ENCODE measurements at places on chromosomes 7 and 10. TPM values are rescaled to one million over a fixed set of nuclear protein-coding genes. Genes with fewer than 3 reads are reported as not detected.

GRCh38 chr7:105256761-105257231, 131.9 kb downstream of the SRPK2 start:
- no peak overlapping the region for H3K27ac ChIP-seq
- no peaks in the 10 kb centered on the region for H3K27me3 ChIP-seq
- H3K4me3 ChIP-seq = no peak overlapping the region
- no peak for DNase-seq
- H3K4me1 ChIP-seq = peaks cover 2% of the 10 kb centered on the region

DNA sequence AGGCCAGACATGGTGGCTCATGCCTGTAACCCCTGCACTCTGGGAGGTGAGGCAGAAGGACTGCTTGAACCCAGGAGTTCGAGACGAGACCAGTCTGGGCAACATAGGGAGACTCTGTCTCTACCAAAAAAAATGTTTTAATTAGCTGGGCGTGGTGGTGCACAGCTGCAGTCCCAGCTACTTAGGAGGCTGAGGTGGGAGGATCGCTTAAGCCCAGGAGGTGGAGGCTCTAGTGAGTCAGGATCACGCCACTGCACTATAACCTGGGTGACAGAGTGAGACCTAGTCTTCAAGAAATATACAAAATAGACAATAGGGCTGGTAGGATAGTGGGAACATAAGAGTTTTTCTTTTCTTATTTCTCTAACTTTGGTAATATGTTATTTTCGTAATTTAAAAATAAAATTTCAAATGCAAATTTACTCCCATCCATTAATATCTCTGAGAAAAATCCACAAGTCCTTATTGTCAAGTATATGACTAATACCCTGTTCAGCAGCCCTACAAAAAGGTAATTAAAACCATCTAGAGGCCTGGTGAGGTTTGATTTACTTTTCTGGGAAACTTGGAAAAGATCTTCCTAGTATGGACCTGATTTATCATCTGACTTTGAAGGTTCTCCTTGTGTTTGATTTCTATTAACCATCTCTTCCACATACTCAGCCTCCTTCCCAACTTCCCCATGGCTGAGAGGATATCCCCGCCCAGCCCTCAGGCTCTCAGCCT, 50.0 kb downstream of the CREB3L2 start:
- H3K27ac ChIP-seq = peak overlapping the region; percentile 27
- H3K4me3 ChIP-seq = no peak overlapping the region
- DNase-seq = no peak
- H3K4me1 ChIP-seq = peaks cover 31% of the 10 kb centered on the region
- no peaks in the 10 kb centered on the region for H3K27me3 ChIP-seq
- H3K36me3 ChIP-seq = no peaks in the 10 kb centered on the region

- H3K27me3 ChIP-seq = no peaks in the 10 kb centered on the region
- DNase-seq = no peak
- H3K36me3 ChIP-seq = no peaks in the 10 kb centered on the region
- H3K27ac ChIP-seq = no peak overlapping the region
- H3K4me3 ChIP-seq = no peak overlapping the region
Observed at GRCh38 chr7:36690514-36691187, 33.6 kb downstream of the AOAH start.

GRCh38 chr10:78292982-78293865, 259.6 kb downstream of the RPS24 start:
- no peaks in the 10 kb centered on the region for H3K36me3 ChIP-seq
- no peaks in the 10 kb centered on the region for H3K27me3 ChIP-seq
- H3K27ac ChIP-seq = no peak overlapping the region

DNA sequence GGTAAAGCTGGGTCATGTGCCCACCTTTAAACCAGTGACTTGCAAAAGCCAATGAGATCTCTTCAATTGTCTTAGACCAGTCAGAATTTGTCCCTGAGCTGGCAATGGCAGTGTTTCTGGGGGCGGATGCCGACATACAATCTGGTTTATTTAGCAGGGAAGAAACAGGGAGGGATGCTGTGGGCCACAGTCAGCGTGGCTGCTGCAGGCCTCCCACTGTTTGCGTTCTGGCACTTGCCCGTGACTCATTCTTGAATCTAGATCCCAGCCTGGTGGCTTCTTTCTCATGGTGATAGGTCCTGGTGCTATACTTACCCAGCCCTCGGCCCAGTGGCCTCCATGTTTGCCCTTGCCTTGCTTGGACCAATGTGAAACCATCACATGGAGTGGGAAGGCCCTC, 3.1 kb upstream of the CPA1 start:
- H3K27ac ChIP-seq = no peak overlapping the region
- peaks cover 12% of the 10 kb centered on the region for H3K4me1 ChIP-seq
- H3K4me3 ChIP-seq = no peak overlapping the region
- H3K27me3 ChIP-seq = no peaks in the 10 kb centered on the region
- DNase-seq = no peak
- H3K36me3 ChIP-seq = no peaks in the 10 kb centered on the region

GRCh38 chr10:60989400-60989876, 45.5 kb upstream of the RHOBTB1 start:
- no peak overlapping the region for H3K27ac ChIP-seq
- H3K4me1 ChIP-seq = no peaks in the 10 kb centered on the region
- DNase-seq = no peak

DNA sequence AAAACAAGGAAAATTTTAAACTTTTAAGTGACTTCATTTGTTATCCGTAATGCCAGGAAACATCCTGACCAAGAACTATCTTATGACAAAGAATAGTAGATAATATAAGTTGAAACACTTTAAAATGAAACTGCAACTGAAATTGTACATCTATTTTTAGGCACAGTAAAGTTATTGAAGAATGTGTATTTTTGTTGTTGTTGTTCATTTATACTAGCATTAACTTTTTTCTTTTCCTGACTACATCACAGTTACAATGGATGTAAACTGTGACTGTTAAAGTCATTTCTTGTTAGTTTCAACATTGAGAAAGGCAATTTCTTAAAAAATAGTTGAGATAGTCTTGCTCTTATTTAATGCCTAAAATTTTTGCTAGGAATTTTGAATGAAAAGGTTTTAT, 2.6 kb downstream of the CPED1 start:
- H3K27me3 ChIP-seq = no peaks in the 10 kb centered on the region
- H3K36me3 ChIP-seq = no peaks in the 10 kb centered on the region
- H3K27ac ChIP-seq = peak overlapping the region; percentile 52
- peaks cover 3% of the 10 kb centered on the region for H3K4me1 ChIP-seq

GRCh38 chr10:43963379-43963778, 314.7 kb upstream of the ZNF32 start:
- H3K36me3 ChIP-seq = no peaks in the 10 kb centered on the region
- no peak for DNase-seq
- no peak overlapping the region for H3K27ac ChIP-seq
- no peaks in the 10 kb centered on the region for H3K27me3 ChIP-seq

- H3K27me3 ChIP-seq = no peaks in the 10 kb centered on the region
- DNase-seq = peak; percentile 30
- H3K36me3 ChIP-seq = no peaks in the 10 kb centered on the region
- no peaks in the 10 kb centered on the region for H3K4me1 ChIP-seq
- no peak overlapping the region for H3K27ac ChIP-seq
Observed at GRCh38 chr7:46047581-46047980, 126.5 kb upstream of the IGFBP3 start.

- no peaks in the 10 kb centered on the region for H3K4me1 ChIP-seq
- H3K27me3 ChIP-seq = no peaks in the 10 kb centered on the region
- H3K36me3 ChIP-seq = no peaks in the 10 kb centered on the region
Observed at GRCh38 chr10:55629793-55630490, 731.1 kb downstream of the ZWINT start.

DNA sequence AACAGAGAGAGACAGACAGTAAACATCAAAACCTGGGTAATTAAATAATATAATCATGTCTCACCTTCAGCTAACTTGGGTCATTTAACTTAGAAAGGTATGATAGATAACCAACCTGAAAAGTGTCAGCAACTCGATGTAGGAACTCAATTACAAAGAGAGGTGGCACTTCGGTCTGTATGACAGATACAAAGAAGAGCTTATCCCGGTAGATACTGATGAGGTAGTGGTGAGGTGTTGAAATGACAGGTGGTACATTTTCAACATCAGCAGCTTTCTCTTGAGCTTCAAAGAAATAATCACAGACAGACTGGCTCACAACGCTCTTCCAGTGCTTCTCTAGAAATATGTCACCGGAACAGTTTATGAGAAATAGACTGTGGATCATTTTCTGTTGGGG, 12.6 kb downstream of the AP3M1 start:
- DNase-seq = no peak
- H3K36me3 ChIP-seq = peaks cover 11% of the 10 kb centered on the region
- H3K27me3 ChIP-seq = no peaks in the 10 kb centered on the region
- H3K4me1 ChIP-seq = no peaks in the 10 kb centered on the region

GRCh38 chr10:26384600-26384999, 53.5 kb upstream of the APBB1IP start:
- no peaks in the 10 kb centered on the region for H3K4me1 ChIP-seq
- no peak for DNase-seq
- H3K36me3 ChIP-seq = no peaks in the 10 kb centered on the region
- H3K4me3 ChIP-seq = no peak overlapping the region
- no peaks in the 10 kb centered on the region for H3K27me3 ChIP-seq

DNA sequence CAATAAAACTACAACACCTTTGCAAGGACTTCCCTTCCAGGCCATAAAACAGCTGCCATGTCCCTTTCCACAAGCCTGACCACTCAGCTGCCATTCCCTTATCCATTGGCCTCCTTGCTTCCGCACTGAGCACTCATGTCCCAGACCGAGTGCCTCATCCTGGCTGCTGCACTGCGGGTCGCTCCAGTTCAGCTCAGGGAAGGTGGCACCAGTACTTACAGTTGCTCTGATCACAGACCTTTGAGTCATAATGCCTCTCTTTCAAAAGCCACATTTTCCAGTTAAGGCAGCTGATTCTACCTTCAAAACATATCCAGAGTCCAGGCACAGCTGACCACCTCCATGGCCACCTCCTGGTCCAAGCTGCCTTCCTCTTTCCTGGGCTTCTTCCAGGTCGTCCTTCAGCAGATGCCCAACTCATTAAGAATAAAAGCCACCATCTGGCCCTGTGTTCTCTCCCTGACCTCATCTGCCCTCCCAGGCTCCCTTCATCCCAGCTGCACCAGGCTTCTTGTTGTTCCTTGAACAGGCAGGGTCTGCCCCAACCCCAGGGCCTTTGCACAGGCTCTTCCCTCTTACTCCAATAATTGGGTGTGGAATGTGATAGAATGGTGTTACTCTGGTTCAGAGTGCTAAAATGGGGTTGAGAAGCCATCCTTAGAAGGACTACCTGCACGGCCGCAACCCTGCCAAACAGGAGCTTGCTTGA, 64.5 kb downstream of the RAMP3 start:
- H3K4me1 ChIP-seq = no peaks in the 10 kb centered on the region
- H3K27ac ChIP-seq = no peak overlapping the region
- no peak overlapping the region for H3K4me3 ChIP-seq
- H3K36me3 ChIP-seq = no peaks in the 10 kb centered on the region

GRCh38 chr10:28181478-28182096, 121.3 kb downstream of the MPP7 start:
- no peak overlapping the region for H3K27ac ChIP-seq
- no peaks in the 10 kb centered on the region for H3K36me3 ChIP-seq
- no peak for DNase-seq
- H3K27me3 ChIP-seq = no peaks in the 10 kb centered on the region

DNA sequence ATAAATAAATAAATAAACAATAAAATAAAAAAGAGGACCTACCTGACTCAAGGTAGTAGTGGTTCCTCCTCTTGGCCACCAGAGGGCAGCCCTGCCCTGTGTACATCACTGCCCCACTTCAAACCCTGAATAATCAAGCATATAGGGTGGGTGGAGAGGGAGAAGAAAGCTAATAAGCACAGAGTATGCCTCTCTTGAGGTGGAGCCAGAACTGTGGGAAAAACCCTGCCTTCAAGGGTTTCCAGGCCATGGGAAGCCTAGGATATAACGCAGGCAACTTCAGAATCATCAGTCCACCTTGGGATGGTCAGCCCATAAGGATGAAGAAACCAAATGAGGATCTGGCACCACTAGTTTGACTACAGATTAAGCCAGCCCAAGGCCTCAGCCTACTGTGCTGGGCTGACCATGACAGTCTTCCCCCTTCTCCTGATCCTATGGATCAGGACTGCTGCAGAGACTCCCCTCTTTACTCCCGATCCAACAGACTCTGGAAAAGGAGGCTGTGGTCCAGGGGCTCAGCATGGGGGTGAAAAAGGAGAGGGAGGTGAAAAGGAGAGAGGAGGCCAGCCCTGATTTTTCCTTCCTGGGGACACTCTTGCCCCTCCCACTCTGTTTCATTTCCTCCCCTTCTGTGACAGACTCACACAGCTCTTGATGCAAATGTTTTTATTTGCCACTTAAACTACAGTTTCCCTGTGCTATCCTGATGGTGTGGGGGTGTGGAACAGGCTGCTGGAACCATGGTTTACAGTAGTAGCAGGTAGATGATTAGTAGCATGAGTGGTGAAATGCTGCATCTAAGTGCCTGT, 10.1 kb downstream of the AVPI1 start:
- H3K27me3 ChIP-seq = no peaks in the 10 kb centered on the region
- no peak overlapping the region for H3K4me3 ChIP-seq
- no peaks in the 10 kb centered on the region for H3K4me1 ChIP-seq

GRCh38 chr10:93138113-93138870, 64.6 kb downstream of the CYP26A1 start:
- no peaks in the 10 kb centered on the region for H3K4me1 ChIP-seq
- no peak overlapping the region for H3K4me3 ChIP-seq
- no peak overlapping the region for H3K27ac ChIP-seq
- H3K27me3 ChIP-seq = no peaks in the 10 kb centered on the region

Gene MAGI2
- 9.0 TPM for total RNA-seq

Gene PNLIP
- not detected for total RNA-seq

Gene FAM13C
- total RNA-seq = 8.8 TPM

Gene SDK1
- total RNA-seq = 38.3 TPM

Gene NPSR1
- total RNA-seq = not detected

Gene CPA1
- total RNA-seq = 0.50 TPM

Gene TTYH3
- 55.0 TPM for total RNA-seq
